ENCODE measurements at places on chromosomes 11 and 22.

DNA sequence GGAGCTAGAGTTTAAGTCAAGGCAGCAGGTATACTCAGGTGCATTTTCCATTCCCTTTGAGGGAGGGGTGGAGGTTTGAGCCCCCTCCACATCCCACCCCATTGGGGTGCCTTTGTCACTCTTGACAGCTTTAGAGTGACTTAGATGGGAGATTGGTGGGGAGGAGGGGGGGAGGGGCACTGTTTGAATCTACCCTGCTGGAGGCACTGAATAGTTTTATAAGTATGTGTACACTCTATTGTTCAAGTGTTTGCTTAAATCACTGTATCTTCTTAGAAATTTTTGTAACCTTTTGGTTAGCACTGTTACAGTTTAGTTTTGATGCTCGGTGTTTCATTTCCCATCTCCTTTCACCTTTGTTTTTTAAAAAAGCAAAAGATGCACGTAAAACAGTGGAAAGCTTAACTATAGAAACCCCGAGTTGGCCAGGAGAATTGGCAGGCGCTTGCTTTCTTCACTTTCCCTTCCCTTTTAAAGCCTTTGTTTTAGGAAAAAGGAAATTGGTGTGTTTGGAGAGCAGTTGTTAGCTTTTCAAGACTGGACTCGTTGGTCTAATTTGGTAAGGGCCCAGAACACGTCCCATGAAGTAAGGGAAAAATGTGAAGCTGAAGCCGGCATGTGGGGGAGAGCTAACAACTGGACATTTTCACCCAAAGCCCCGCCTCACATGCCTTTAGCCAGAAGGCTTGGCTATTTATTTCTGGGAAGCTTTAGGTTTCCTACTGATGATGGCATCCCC lies 42.8 kb downstream of the TNRC6B start:
- no peak for DNase-seq

- DNase-seq = no peak
Observed at GRCh38 chr11:127471662-127472061, 471.1 kb upstream of the KIRREL3 start.

- DNase-seq = peak; percentile 38
Observed at GRCh38 chr11:108498046-108498815, at the start of gene POGLUT3. Gene POGLUT3 (minus strand): TSS chr11:108498384. CDS start chr11:108498366, 18 bp downstream.

DNA sequence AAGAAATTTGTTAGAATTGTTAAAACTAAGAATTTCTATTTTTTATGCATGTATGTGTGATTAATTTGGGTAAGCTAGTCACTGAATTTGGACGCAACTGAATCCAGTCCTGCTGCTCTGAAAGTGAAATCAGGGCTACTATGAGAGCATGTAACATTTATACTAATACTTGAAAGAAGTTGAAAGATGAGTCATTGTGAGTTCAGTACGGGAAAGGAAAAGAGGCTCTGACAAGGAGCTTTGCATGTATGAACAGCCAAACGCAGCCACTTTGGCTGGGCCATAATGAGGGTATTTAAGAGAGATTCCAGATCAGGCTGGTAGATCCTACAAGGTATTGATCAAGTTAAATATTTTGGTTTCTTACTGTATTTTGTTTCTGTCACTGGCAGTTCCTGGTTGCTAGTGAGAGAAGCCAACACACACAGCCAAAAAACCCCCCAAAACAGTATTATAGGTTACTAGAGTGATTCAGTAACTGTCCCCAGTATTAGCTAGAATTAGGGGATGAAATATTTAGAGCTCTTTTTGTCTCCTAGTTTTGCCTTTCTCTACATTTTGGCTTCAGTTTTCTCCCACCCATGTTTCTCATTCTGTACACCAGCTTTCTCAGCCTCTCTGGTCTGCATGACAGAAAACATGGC lies 14.1 kb downstream of the AASDHPPT start:
- DNase-seq = no peak

DNA sequence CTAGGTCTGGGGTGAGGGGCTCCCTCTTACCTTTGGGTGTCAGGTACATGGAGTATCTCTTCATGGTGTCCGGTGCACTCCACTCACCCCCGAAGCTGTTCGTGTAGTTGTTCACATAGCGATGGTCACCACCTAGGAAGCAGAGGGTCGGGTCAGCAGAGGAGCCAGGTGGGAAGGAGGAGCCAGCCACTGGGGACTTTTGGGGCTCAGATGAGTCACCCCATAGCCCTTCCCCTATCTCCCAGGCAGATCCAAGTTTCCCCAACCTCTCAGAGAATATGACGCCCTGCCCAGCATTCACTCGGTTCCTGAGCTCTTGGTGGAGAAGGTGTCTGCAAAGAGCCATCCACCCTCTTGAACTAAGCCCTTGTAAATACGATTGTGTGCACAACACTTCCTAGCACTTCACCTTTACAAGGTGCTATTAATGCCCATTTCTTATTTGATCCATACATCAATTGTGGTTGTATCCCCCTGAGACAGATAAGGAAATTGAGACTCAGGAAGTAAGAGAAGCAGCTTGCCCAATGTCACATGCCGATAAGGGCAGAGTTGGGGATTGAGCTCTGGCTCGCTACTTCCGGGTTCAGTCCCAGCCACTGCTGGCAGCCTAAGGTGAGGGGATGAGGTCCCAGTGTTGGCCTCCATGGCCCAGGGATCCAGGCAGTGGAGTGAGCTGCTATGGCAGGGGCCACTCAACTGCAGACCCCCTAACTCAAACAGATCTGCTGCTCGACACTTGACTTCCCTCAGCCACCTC lies 14.8 kb downstream of the TRIM29 start:
- peak; percentile 19 for DNase-seq

DNA sequence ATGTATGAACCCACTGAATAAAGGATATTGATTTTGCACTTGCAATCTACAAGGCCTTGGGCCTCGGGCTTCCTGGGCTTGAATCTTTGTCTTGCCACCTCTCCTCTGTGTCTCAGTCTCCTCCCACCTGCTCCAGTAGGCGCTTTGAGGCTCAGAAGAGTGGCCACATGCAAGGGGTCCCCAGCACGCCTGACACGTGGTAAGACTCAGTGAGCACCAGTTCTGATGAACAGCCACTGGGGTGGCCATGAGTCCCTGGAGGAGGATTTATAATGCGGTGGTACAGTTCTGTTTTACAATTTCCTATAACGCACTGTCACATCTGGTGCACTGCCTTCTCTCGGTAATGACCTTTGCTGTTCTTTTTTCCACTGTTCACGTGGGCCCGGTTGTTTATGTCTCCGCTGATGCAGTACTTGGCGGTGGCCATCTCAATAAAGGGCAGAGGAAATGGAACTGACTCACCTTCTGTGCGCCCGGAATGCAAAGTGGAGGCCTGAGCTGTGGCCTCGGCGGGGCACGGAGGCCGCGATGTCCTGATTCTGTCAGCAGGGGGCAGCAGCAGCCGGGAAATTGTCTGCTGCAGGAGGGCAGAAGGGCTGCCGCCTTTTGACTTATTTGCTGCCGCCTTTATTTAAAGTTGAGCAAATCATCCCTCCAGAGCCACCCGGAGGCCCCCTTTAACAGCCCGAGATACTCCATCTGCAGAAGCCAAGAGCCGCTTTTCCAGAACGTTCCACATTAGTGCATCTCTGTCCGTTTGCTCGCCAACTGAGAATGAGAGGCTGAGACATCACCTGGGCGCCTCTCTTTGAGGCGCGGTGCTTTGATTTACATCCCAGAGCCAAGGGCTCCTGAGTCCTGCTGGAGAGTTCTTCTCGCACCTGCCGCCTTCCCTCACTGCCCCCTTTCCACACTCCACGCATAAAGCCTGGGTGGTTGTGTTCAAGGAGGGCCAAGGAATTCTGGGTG lies 6.0 kb upstream of the IFT27 start:
- peak; percentile 90 for DNase-seq

DNA sequence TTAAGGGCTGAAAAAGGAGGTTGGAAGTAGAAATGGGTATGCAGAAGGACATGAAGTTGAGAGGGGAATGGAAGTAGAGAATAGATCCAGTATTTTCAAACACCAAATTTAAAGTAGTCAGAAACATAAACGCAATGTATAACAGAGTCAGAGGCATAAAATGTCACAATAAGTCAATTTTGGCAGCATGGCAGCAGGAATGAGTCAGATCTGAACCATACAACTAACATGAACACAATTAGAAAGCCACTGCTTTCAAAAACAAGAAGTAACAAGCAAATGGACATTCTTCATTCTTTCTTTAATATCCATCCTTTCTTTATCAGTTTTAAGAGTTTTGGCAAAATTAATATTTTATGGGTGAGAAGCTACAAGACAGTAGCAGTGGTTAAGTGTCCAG lies 2.5 kb downstream of the CHORDC1 start:
- peak; percentile 33 for DNase-seq

GRCh38 chr11:112541140-112542046 lies 280.7 kb upstream of the PLET1 start:
- no peak for DNase-seq

DNA sequence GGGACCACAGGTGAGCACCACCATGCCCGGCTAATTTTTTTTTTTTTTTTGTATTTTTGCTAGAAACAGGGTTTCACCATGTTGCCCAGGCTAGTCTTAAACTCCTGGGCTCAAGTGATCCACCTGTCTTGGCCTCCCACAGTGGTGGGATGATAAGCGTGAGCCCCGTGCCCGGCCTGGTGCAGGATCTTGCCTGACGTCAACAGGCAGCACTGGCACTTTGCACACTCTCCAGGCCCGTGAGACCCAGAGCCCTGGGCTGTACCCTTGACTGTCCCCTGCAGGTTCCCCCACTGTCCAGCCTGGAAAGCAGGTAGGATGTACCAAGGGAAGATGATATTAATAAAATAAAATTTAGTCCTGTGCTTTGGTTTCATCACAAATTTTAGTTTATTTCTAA lies 29.1 kb upstream of the PANX2 start:
- DNase-seq = no peak

GRCh38 chr11:68932933-68933577 lies 29.4 kb downstream of the IGHMBP2 start:
- DNase-seq = no peak

GRCh38 chr11:69154938-69155301 lies 815 bp upstream of the SMIM38 start:
- no peak for DNase-seq

- peak; percentile 43 for DNase-seq
Observed at GRCh38 chr11:926341-926916, 759 bp downstream of the AP2A2 start.

GRCh38 chr22:36838119-36839030 lies 21.5 kb upstream of the PVALB start:
- no peak for DNase-seq

- DNase-seq = no peak
Observed at GRCh38 chr11:7417328-7417727, 68.0 kb upstream of the OLFML1 start.

DNA sequence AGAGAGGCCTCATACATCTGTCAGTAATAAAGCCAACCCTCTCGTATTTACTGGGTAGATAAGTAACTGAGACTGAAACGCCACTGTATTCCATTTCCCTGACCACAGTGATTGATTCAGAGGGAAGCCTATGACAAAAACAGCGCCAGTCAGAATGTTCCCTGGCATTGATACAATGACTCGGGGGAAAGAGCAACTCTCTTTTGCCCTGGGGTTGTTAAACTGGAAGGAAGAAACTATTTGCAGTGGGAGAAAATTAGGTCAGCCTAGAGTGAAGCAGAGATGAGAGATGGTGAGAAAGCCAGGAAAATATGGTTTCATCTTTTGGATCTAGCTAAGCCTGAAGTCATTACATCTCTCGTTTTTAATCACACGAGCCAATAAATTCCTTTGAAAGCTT lies 48.6 kb upstream of the RBFOX2 start:
- DNase-seq = no peak

- DNase-seq = no peak
Observed at GRCh38 chr11:122642971-122643370, 12.6 kb upstream of the UBASH3B start.

DNA sequence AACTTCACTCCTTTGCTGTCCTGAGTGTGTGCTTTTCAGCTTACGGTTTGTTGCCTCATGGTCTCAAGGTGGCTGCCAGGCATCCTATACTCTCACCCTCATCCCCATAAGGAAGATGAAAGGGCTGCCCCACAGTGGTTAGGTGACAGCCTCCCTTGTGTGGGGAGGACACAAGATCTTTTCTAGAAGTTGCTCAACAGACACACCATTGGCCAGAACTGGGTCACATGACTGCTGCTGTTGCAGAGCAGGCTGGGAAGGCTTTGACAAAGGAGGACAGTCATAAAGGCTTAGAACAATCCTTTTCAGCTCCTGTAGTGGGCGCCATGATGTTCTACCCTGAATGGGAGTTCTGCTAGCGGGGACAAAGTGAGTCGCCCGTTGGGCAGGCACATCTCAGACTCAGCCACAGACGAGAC lies 69.7 kb upstream of the RASD2 start:
- no peak for DNase-seq

- DNase-seq = no peak
Observed at GRCh38 chr11:36214480-36214879, 74.7 kb downstream of the COMMD9 start.

- DNase-seq = peak; percentile 75
Observed at GRCh38 chr11:60477035-60477445, 15.5 kb upstream of the MS4A12 start.

GRCh38 chr11:126863294-126863997 lies 137.1 kb downstream of the KIRREL3 start:
- DNase-seq = no peak

GRCh38 chr11:95595541-95595940 lies 194.0 kb downstream of the FAM76B start:
- no peak for DNase-seq

DNA sequence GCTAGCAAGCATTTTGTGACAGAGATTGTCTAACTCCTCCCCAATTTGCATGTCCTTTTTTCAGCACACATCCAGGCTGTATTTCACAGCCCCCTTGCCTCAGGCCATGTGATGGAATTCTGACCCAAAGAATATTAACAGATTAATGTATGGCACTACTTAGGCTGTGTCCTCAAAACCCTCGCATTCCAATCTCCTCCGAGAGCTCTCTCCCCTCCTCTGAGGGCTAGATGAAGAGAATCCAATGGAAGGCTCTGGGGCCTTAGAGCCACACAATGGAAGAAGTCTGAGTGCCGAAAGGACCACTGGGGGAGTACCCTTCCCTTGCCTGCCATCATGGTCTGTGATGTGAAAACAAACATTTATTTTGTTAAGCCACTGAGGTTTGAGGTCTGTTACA lies 13.7 kb upstream of the NNMT start:
- no peak for DNase-seq

DNA sequence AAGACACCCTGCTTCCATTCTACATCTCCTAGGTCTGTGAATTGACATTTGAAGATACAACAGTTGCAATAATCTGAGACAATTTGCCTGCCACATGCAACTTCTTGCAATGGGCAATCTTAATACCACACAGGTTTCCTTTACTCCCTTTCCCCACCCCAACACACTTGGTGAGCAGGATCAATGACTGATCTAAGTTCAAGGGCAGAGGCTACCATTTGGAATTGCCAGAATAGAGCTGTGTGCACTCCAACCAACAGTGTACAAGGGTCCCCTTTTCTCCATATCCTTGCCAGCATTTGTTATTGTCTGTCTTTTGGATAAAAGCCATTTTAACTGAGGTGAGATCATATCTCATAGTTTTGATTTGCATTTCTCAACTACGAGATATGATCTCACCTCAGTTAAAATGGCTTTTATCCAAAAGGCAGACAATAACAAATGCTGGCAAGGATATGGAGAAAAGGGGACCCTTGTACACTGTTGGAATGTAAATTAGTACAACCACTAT lies 2.9 kb upstream of the NNMT start:
- DNase-seq = no peak

- DNase-seq = no peak
Observed at GRCh38 chr11:76167590-76167989, 38.7 kb downstream of the WNT11 start.
